NCI-H748 treated with DMSO at 0.1 percent for 48 hours (cell line): ENCODE measurements at places on chromosomes 12 and 14.

- DNase-seq, result no peak
These were observed 195.5 kb downstream of the PPM1H start for GRCh38 chr12:62739266-62740015.

- peak; percentile 72 for DNase-seq
These were observed 662 bp upstream of the ATP2A2 start for GRCh38 chr12:110280392-110280778.

GRCh38 chr12:96425321-96425720 is 25.1 kb upstream of the CDK17 start:
- no peak for DNase-seq

DNA sequence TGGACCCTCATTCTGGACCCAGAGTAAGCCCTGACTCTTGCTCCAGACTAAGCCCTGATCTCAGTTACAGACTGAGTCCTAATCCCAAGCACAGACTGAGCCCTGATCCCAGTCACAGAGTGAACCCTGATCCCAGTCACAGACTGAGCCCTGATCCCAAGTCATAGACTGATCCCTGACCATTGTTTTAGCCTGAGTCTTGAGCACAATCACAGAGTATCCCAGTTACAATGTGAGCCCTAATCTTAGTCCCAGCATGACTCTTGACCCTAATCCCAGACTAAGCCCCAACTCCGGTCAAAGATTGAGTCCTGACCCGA is 240.6 kb downstream of the RBM19 start:
- DNase-seq, result no peak

GRCh38 chr12:115037830-115038229 is 353.9 kb upstream of the TBX3 start:
- DNase-seq, result no peak

GRCh38 chr12:62629971-62630739 is 163.5 kb downstream of the MON2 start:
- peak; percentile 62 for DNase-seq

- no peak for DNase-seq
These were observed 37.5 kb downstream of the FZD10 start for GRCh38 chr12:130199581-130200390.

DNA sequence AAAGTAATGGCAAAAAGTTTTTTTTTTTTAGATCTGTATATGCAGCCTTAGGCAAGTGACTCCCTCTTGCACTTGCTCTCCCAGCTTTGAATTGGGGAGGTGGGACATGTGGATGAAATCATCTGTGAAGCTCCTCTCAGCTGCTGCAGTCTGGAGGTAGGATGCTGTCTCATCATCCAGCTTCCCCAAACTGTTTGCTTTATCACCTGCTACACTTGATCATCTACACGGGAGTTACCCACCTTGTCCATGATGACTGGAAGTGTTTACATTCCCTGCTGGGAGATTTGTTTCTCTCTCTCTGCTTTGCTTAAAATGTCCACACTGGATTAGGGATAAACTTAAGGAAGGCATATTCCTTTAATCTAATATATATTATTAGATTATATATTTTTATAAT is 8.5 kb upstream of the FGF23 start:
- no peak for DNase-seq

DNA sequence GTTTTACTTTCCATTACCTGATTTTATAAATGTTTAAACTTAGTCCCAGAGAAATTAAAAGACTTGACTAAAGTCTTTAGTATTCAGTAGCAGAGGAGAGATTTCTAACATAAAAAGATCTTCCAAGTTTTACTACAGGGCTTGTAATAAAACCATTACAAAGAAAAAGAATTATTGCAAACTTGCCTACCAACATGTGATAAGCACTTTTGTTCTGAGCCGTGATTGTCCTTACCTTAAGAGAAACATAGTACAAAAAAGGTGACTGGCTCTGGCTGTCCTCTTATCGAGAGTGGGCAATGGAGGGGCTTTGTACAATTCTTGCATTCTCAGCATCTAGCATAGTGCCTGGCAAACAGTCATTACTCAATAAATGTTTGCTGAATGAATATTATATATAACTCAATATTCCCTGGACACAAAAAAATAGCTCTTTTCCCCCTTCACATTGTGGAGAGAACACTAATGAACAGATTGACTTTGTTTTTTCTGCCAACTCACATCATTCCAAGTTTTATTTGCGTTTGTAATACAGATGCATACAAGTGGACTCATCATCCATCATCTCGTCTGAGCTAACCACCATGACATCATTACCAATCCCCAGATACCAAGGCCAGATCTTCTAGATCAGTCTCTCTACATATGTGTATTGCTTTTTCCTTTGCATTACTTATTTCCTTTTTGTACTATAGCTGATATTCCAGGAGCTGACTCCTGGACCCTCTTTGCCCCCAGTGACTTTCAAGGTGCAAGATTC is 192.8 kb upstream of the EEA1 start:
- DNase-seq, result no peak

- no peak for DNase-seq
These were observed 167.5 kb upstream of the FKBP4 start for GRCh38 chr12:2627076-2627834.

DNA sequence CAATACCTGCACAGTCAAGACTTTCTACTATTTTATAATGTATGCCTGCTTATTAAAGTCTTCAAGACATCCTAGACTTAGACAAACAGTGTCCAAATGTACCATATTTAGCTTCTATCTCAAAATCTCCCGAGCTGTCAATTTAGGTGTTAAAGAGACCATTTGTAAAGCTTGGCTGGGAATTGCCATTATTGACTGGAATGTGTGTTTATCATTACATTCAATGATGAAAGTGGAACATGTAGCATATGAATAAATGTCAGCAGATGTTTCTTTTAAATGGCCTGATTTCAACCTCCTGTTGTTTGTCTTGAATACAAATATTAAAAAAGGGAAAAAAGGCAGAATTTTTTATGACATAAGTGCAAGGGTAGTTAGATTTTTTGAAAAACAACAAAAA is 572.3 kb downstream of the PRKD1 start:
- DNase-seq, result no peak

GRCh38 chr12:20578142-20578541 is 117.0 kb upstream of the SLCO1C1 start:
- no peak for DNase-seq

GRCh38 chr14:74389980-74390379 is 36.0 kb downstream of the SYNDIG1L start:
- DNase-seq, result no peak

DNA sequence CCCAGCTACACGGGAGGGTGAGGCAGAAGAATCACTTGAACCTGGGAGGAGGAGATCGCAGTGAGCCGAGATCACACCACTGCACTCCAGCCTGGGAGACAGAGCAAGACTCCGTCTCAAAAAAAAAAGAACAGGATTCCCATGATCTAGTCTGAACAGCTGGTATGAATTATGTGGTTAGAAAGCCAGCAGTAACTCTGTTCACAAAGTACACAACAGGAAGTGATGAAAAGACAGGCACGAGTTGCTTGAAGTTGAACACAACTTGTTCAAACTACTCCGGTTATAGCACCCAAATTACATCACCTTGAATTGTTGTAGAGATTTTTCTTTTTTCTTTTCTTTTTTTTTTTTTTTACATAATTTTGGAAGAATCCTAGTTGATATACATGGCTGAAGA is 238.8 kb upstream of the RGS6 start:
- no peak for DNase-seq

DNA sequence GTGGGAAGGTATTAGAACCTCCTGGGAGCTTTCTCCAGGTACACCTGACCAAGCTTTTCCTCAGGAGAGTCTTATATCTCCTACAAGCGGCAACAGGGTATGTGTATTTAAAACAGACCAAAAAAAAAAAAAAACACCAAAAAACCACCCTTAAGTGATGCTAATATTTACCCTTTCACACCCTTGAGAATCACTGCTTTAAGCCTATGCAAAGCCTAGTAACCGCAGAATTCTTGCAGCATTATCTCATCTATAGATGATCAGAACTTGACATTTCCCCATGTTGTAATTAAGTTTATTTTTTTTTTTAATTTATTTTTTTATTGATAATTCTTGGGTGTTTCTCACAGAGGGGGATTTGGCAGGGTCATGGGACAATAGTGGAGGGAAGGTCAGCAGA is 19.3 kb downstream of the ZNF641 start:
- no peak for DNase-seq

DNA sequence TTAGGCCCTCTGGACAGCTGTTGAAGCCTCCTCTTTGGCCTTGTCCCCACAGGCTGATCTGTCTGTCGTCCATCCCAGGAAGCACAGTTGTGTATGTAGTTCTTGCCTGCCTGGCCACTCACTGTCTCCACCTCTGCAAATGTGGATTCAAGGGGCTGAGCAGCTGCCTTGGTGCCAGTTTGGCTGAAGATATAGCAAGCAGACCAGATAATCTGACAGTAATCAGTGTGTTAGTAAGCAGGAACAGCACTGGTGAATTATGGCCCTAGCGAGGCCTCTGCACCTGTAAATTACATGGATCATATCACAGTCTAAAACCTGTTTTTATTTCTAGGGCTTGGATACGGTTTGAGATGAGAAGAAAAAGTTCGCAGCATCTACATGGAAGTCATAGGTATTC is 282.5 kb upstream of the NOS1 start:
- no peak for DNase-seq

GRCh38 chr14:53525608-53526007 is 372.5 kb upstream of the DDHD1 start:
- DNase-seq, result no peak

GRCh38 chr14:61110316-61111082 is 129.5 kb downstream of the SLC38A6 start:
- DNase-seq, result no peak

GRCh38 chr14:71168564-71169427 is 261.5 kb downstream of the PCNX1 start:
- no peak for DNase-seq

- no peak for DNase-seq
These were observed 230.8 kb downstream of the NUAK1 start for GRCh38 chr12:105907982-105908381.

DNA sequence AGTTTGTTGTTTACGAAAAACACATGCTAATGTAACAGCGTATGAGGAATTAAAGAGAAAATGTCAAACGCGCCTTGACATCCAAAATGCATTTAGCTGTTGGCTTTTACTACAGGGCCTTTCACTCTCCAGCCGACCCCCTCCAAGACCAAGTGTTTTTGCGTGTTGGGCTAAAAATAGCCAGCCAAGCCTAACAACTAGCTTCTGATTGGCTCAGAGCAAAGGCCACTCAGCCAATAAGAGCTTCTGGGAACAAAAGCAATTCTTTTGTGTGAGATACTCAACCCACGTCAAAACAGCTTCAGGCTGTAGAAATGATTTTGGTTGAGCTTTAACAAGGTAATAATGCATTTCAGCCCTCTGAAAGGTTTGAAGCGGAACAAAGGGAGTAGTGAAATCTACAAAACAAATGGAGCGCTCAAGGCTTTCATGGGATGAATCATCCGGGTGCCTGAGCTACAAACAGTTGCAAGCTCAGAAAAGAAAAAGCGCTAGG is 198.7 kb upstream of the DCN start:
- peak; percentile 88 for DNase-seq

- no peak for DNase-seq
These were observed 27.3 kb downstream of the CCDC88C start for GRCh38 chr14:91390165-91390778.

DNA sequence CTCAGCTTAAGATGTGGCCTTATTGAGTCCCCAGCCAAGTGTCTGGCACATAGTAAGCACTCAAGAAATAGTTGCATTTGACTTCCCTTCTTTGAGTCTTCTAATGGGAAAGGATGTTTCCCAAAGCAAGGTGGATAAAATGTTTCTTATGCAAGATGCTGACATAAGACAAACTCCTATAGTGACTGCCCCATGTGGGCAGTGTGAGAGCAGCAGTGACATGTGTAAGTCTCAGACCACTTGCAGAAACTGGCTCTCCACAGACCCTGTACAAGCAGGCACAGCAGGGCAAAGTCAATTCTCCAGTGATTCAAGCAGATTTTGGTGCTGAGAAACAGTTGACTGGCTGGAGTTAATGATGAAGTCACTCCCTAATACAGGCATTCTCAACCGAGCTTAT is 255.3 kb downstream of the ANO2 start:
- DNase-seq, result no peak

DNA sequence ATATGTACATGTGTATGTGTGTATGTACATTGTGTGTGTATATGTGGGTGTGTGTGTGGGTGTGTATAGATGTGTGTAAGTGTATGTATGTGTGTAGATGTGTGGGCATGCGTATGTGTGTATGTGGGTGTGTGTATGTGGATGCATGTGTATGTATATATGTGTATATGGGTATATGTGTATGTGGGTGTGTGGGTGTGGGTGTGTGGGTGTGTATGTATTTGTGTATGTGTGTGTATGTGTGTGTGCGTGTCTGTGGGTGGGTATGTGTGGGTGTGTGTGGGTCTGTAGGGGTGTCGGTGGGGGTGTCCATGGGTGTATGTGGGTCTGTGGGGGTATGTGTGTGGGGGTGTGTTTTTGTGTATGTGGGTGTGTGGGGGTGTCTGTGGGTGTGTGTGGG is 101.6 kb downstream of the PIWIL1 start:
- no peak for DNase-seq

DNA sequence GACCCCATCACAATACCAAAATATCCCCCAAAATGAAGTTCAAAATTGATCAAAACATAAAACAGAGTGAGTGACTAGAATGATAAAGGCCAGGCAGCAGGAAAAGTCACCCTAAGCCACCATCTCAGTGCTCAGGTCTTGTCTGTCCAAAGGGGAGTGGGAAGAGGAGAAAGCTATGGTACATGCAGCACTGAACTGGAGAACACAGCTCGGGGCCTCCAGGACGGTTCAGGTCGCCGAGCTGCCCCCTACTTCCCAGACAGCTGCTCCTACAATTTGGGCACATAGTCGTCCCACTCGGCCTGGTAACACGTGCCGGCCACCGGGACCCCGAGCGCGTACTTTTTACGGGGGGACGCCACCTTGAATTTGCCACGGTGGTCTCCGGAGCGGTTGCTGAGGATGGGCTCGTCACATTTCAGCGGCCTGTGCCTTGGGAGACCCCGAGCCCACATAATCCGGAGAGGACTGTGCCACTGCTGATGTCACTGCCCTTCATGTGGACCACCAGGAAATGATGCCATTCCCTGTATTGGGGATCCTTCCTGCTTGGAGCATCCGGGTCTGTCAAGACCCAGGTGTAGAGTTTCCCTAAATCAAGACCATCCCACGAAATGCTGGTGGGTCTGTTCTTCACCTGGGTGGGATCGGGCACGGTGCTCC is 31.6 kb downstream of the AK7 start:
- no peak for DNase-seq

GRCh38 chr14:73338551-73338950 is 101.2 kb downstream of the PAPLN start:
- no peak for DNase-seq
